ENCODE measurements at places on chromosomes 1 and 21.

- DNase-seq: no peak
These were observed 27.1 kb upstream of the TGFBR3 start for GRCh38 chr1:91913018-91913417.

GRCh38 chr1:9031484-9032259 is 5.4 kb upstream of the SLC2A7 start:
- no peak for DNase-seq

DNA sequence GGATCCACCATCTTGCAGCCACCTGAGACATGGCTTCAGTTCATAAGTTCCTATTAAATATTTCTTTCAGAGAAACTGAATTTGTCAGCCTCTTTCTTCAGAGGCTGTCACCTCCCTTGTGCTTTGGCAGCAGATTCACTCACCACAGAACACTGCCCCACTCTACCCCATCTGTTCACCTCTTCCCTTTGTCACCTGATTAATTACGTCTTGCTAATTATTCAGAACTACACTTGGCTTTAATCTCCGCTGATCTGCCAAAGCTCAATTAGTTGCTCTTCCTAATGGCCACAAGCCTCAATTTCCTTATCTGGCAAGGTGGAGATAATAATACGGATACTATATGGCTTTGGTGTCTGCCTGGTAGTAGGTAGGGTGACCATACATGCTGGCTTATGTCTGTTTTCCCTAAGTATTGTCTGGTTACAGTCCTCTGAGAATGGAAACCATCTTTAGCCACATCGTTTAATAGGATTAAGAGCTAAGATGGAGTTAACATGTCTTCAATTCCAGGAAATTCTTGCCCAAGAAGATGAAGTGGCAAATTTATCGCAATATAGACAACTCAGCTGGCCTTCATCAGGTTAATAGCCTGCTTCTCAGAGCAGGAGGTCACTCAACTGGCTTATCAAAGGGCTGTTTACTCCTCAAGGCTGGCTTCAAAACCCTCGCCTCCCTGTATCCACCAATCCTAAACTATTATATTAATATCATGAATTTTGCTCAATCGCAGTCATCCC is 58.2 kb upstream of the ADAR start:
- DNase-seq: no peak

DNA sequence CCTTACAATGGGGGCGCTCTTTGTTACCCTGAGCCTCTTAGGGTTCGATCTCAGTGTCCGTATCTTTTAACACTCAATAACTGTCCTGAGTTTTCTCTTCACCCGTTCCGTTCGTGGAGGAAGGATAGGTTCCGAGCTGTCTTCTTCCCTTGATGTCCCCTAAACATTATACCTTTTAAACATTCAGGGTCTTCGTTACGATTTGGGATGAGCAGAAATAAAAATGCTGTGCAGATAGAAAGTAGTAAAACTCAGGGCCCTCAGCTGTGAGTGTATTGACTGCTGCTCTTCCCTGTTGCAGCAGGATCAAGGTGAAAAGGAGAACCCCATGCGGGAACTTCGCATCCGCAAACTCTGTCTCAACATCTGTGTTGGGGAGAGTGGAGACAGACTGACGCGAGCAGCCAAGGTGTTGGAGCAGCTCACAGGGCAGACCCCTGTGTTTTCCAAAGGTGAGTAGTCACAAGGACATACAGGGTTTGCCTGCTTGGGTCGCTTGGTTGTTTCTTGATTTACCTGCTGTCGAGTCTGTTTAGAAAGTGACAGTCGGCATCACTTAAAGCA is 784 bp downstream of the RPL11 start:
- no peak for DNase-seq

DNA sequence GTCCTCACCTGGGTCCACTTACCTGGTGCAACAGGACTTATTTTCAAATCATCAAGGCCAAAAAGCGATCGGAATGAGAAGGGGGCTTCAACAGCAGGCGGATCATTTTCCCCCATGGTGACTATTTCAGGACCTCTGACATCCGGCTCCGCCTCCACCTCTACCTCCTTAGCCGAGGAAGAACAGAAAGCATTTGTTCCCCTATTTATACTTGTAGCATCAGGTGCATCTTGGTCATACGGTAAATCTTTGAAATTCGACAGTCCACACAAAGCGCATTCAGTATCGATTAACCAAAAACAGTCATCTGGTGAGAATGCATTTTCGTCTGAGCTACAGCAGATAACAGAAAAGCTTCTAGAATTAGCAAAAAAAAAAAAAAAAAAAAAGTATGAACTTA is 550 bp downstream of the TMPRSS3 start:
- no peak for DNase-seq

DNA sequence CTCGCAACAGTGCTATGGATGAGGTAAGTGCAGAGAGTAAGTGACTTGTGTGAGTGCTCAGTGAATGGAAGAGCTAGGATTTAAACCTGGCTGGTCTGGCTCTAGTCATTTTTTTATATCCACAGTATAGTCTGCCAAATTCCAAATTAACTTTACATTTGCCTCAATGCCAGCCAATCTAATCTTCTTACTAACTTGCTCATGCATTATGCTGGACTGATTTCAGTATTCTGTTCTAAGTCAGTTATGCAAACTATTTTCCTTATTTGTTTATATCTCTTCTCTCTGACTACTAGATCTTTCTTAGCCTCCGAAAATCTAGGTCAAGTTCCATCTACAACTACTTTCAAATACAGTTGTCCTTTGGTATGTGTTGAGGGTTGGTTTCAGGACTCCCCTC is 133.3 kb downstream of the XPR1 start:
- DNase-seq: no peak

DNA sequence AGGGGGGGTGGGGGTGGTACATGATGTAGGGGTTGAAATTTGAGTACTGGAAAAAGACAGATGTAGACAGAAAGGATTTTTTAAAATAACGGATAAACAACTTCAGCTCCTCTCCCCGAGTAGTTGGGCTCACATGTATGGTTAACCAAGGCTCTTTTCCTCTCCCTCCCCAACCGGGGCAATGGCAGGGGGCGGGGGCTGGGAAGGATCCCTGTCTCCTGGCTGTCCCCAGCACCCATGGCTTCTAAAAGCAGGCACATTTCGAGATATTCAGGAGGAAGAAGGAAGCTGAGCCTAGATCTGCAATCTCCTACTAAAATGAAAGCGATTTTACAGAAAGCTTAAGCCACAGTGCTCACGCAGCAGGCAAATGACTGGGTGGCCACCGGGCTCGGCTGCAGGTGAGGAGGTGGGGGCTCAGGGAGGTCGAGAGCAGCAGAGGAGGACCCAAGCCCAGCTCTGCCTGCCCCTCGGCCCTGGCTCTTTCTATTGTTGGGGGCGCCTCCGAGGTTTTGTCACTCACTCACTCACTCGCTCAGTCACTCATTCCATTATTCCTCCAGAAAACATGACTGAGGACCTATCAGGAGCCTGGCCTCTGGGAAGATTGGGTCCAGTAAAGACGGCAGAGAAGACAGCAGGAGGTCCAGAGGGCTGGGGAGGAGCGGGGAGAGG is 573.3 kb downstream of the PTPRU start:
- DNase-seq: no peak

GRCh38 chr21:14522736-14523135 is 23.4 kb downstream of the SAMSN1 start:
- DNase-seq: no peak

GRCh38 chr1:205704903-205705302 is 24.6 kb upstream of the SLC45A3 start:
- no peak for DNase-seq
